Activated CD4-positive, alpha-beta T cell treated with anti-CD3 and anti-CD28 coated beads for 1 hour (primary cell): ENCODE measurements at places on chromosomes 2 and 18.

DNA sequence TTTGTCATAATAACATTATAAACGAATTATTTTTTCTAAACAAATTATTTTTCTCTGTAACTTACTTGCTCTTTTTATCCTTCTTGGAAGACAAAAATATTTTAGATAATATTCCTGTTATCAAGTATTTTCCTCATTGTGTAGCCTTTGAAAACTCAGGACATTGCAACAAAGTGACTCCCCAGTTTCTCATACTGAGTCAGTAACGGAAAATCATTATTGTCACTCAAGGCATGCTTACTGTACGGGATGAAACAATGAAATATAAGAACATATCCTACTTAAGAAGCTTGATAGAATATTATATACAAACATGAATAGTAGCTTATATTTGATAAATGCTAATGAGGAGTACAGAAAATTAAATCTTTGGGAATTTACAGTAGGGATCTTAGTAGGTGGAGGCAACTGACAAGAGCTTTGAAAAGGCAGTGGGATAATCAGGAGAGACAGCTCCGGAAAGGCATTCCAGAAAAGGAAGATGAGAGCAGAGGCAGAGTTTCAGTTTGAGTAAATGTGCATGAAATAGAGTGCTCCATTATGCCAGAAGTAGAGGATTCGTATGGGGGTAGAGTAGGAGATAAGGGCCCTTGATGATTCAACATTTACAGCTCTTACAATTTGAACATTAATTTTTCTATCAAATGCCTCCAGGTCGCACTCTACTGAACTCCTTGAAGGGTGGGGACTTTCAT, 14.0 kb upstream of the YES1 start:
- no peak for DNase-seq

- DNase-seq, result no peak
Measured at GRCh38 chr2:18750672-18751554, 161.5 kb upstream of the NT5C1B start.

GRCh38 chr2:73291093-73291460, 2.3 kb downstream of the EGR4 start:
- DNase-seq, result peak; percentile 26

GRCh38 chr2:238107525-238108422, 7.6 kb downstream of the ESPNL start:
- no peak for DNase-seq

DNA sequence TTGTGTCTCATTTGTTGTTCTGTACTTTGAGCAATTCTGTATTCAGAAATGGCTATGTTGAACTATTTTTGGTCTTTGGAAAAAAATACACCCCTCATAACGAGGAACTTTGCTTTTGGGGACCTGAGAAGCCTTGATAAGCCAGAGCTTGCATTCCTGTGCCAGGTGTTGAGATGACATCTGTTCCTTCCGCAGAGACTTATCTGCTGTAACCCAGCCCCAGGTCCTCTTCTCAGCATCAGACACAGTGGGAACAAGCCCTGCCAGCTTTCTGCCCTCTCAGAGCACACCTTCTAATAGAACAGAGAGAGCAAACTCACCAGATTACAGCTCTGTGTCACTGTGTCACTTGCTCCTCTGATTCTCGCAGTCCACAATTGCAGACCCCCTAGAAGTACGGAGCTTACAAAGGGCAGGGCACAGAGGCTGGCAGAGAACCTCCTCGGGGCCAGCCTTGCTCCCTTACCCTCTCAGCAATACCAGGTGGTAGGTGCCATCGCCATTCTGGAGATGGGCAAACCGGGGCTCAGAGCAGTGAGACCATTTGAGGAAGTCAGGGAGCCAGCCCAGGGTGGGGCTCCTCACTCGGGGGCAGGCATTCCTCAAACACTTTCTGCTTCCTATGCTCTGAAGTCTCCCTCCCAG, 97.4 kb downstream of the DDX1 start:
- no peak for DNase-seq

GRCh38 chr18:37710726-37711125, 145.1 kb upstream of the CELF4 start:
- no peak for DNase-seq

DNA sequence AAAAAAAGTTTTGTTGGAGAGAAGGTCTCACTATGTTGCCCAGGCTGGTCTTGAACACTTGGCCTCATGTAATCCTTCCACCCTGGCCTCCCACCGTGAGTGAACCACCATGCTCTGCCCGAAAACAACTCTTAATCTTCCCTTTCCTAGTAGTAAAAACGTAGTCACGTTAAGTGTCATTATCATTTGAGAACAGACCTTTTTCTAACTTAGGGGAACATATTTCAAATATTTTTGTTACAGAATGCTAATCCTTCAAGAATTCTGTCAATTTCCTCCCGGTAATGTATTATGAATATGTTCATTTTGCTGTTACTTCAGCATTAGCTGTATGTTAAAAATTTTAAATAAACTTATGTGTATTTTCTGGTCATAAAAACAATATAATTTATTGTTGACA, 49.7 kb downstream of the MTA3 start:
- DNase-seq, result no peak

GRCh38 chr18:62450546-62451410, 72.0 kb upstream of the ZCCHC2 start:
- DNase-seq, result no peak

DNA sequence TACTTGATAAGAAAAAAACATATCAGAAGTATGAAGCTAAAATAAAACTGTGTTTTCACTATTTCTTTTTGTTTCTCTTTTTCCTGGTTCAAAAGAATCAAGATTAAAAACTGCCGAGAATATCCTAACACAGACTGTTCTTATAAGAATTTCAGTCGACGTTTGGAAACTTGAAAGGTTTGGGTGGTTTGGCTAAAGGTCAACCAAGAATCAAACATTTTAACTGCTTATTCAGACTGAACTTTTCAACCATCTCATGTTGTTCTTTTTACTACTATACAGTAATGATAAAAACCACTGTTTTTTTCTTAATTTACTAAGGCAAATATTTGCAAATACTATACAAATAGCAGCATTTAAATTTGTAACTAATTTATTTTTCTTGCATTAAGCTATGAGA, 308.5 kb upstream of the TFPI start:
- DNase-seq, result no peak

GRCh38 chr18:10840743-10841142, 308.6 kb downstream of the PIEZO2 start:
- DNase-seq, result no peak

- no peak for DNase-seq
Measured at GRCh38 chr2:44777537-44777936, 164.0 kb upstream of the SIX3 start.

DNA sequence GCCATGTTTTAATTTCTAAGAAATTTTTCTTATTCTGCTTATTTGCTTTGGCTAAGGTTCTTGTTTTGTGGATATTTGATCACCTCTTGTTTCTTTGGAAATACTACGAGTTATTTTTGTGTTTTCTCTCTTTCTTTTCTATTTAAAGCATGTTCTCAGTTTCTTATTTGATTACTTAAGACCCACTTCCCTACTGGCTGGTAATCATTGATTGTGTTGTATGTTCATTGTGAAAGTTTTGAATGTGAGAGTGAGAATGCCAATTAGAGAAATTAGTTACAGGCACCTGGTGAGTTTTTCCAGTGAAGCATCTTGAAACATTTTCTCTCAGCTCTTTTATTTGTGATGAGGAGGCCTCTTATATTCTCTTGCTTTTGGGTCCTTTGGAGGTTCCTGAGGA, 226.7 kb upstream of the MC4R start:
- no peak for DNase-seq

- DNase-seq, result no peak
Measured at GRCh38 chr2:139175510-139175909, 395.3 kb upstream of the NXPH2 start.

DNA sequence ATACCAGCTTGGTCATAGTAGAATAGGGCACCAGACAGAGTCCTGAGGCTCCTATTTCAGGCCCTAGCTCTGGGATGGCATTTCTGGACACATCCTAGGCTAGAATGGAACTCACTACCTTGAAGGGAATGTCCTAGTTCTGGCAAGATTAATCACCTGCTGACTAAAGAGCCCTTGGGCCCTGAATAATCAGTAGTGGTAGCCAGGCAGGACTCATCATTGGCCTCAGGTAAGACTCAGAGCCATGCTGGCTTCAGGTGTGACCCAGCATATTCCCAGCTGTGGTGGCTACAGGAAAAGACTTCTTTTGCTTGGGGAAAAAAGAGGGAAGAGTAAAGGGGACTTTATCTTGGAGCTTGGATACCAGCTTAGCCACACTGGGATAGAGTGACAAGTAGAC, 131.0 kb upstream of the SRD5A2 start:
- DNase-seq, result no peak

- DNase-seq, result no peak
Measured at GRCh38 chr2:24972315-24972961, 683 bp upstream of the DNAJC27 start.

DNA sequence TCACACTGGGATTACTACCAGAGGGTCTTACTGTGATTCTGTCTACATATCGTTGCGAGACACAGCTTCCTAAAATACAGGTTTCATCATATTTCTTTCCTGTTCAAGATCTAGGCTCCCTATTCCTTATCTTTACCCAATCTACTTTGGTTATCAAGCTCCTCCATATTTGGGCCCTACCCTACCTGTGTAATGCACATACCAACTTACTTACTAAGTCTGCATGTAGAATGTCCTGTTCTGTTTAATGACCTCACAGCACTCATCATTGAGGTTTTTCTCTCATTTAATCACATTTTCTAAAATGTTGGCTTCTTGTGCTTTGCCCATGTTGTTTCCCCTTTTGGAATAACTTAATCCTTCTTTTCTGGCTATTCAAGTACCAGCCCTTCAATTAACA, 551.1 kb downstream of the ZEB2 start:
- no peak for DNase-seq

GRCh38 chr18:33577685-33578517, at the start of gene ASXL3:
ASXL3 (plus strand) TSS chr18:33578219; CDS start chr18:33578632, 413 bp downstream.
- DNase-seq, result no peak

GRCh38 chr2:128374001-128374710, 55.5 kb upstream of the HS6ST1 start:
- no peak for DNase-seq

DNA sequence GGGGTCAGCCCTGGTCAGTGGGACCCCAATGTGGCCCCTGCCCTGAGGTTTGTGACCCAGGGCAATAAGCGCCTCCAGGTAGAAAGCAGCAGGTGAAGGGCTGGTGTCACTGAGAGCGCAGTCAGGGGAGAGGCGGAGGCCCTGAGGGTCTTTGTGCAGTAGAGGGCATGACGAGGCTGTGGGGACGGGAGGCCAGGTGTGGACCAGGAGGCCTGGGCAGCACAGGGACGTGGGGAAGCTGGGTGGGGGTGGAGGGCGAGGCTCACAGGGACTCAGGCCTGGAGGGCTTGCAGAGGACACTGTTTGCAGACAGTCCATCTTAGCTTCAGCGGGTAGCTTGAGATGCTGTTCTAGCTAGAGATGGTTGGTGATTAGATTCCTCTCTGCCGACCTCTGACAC, 32.0 kb downstream of the TRAF3IP1 start:
- no peak for DNase-seq

DNA sequence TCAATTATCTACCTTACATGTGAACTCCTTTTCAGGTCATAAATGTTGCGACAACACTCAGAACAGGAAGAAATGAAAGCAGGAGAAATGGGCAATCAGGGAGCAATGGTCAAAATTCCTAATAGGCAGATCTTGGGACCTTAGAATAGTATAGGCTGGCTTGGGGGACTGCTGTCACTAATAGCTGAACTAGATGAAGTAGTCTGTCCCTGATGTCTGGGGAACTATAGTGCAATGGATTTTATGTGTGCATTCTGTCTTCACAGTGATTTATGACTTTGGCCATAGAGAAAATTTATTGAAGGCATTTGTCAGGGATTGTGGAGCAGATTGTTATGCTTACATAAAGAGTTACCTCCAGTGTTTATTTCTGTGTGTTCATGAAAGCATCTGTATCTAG, 6.1 kb upstream of the DPP10 start:
- DNase-seq, result no peak

DNA sequence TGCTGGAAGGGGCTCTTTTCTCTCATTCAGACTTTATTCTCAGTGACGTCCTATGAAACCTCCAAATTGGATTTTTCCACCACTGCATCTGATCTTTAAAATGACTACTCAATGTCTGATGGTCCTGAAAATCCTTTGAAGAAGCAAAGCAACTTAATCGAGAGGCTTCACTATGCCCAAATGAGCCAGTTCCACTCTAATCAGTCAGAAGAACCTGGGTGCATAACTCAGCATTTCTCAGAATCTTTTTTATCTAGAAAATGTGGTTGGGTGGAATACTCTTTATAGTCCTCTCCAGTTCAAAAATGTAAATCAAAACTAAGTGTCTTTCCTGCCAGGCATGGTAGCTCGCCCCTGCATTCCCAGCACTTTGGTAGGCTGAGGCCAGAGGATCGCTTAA, 60.7 kb downstream of the PRELID3A start:
- no peak for DNase-seq

GRCh38 chr18:32674491-32674890, 98.3 kb downstream of the KLHL14 start:
- no peak for DNase-seq

- DNase-seq, result no peak
Measured at GRCh38 chr2:120307482-120307881, 38.5 kb upstream of the INHBB start.

GRCh38 chr2:234881413-234882241, 70.2 kb upstream of the SH3BP4 start:
- no peak for DNase-seq

GRCh38 chr2:9235147-9236044, 28.8 kb downstream of the ASAP2 start:
- DNase-seq, result no peak

DNA sequence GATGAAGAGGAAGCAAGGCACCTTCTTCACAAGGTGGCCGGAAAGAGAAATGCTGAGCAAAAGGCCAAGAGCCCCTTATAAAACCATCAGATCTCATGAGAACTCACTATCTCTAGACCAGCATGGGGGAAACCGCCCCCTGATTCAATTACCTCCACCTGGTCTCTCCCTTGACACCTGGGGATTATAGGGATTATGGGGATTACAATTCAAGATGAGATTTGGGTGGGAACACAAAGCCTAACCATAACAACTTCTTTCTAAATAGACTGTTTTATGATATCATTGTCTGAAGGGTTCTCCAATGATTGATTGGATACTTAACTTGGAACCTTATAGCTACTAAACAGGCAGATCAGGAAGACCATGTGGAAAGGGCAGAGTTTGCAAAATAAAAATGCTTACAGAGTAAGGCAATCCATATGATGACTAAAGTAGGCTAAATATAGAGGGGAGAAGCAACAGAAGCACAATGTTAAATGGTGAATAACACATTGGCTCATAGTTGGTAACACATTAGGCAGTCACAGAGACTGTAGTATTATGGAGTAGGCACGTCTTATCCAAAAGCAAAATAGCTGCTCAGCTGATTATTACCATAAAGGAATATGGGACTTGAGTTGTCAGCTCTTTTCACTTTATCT, 179.0 kb downstream of the BARD1 start:
- no peak for DNase-seq

- no peak for DNase-seq
Measured at GRCh38 chr2:111219734-111220505, 99.2 kb downstream of the BCL2L11 start.

- no peak for DNase-seq
Measured at GRCh38 chr2:191174442-191174841, 23.6 kb upstream of the STAT4 start.
